Fibroblast of upper back skin (primary cell): ENCODE measurements at places on chromosomes 2 and 18.

DNA sequence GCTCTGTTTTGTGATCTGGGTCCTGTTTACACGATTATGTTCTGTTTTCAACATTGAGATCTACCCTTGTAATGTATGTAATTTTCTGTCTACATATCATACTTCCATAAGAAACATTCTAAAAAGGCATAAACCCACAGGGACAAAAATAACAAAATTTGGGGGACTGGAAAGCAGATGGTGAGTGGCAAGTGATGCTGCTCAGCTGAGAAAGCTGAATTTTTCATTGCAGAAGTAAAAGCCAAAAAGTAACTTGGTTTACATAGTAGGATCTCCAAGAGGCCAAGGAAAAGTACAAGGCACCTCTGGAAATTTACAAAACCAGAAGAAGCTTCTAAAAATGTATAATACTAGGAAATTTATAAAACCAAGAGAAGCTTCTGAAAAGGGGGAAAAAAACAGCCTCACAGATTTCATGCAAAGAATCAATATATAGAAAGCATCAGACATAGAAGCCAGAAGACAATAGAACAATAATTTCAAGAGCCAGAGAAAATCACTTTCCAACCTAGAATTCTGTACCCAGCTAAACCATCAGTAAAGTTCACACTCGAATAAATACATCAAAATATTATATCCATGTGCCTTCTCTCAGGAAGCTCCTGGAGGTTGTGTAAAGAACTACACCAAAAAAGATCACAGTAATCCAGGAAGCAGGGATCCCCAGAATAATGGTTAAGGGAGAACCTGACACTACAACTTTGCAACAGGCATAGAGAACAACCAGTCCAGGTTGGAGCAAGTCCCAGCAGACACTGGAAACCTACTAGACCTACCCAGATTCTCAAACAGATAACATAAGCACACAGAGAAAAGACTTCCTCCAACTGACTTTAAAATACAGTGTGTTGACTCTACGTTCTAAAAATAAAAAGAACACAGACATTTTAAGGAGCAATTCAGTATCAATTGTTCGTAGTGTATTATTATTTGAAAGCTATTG is 401.7 kb upstream of the HS6ST1 start:
- no peak for DNase-seq

DNA sequence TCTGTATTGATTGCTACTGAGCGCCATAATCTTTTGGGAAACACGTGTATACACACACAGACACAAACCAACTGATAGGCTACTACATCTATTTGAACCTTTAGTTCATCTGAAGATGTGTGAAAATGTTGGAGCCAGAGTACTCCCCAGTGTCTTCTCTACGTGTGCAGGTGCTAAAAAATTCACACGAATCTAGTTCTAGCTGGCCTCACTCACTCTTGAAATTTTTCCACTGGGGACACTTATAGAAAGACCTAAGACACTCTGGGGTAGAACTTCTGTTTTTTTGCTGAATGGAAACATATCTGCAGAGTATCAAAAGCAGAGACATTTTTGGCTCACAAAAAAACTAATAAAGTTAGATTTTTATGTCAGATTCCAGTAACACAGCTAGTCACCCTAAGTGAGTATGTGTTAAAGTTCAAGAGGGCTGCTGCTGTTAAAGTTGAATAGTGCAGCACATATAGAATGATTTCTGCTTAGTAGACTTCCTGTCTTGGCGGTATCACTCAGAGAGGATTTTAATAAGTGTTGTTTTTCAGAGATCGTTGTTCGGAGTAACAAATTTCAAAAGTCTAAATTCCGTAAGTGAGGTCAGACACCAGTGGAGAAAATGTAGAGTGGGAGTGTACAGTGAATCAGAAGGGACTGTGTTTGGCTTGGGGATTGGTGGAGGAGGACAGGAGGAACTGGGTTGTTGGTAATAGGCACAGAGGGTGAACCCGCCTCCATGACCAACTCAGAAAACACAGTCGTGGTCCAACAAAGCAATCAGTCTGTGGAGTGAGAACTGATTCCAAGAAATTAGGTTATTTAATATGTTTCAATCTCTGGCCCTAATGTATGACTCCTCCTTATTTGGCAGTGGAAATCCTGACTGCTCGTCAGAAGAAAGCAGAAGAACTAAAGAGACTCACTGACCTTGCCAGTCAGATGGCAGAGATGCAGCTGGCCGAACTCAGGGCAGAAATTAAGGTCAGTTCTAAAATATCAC is 43.1 kb downstream of the KCTD18 start:
- no peak for DNase-seq

DNA sequence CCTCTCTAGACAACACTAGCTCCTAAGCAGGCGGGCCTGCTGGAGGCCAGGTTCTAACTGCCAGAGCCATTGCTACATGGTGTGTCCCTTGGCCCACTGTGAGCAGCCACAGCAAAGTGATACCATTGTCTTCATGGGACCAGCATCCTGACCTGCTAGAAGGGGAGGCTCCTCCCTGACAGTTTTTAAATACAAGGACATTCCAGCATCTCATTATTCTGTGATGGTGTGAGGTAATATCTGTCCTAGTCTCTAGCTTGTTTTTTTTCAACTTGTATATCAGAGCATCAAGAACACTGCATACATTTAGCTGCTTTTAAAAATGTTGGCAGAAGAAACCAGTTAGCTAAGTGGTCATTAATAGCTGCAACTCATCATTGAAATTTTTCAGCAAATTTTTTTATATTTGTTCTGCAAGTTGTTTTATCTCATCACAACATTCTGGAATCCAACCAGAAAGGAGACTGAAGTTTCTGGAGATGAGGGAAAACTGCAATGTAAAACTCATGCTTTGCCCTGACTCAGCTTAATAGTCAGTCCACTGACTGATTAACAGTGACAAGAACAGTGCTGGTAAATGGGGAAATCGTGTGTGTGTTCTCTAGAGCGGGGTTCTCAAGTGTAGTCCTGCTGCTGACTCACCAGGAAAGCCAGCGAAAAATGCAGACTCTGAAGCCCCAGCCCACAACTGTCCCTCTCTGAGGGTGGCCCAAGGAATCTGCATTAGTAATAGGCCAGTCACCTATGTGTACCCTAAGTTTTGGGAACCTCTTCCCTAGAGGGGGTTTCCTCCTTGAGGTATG is 17.8 kb downstream of the MAPRE3 start:
- peak; percentile 78 for DNase-seq

- DNase-seq, result peak; percentile 83
These were observed 108.5 kb upstream of the RND3 start for GRCh38 chr2:150595803-150596470.

DNA sequence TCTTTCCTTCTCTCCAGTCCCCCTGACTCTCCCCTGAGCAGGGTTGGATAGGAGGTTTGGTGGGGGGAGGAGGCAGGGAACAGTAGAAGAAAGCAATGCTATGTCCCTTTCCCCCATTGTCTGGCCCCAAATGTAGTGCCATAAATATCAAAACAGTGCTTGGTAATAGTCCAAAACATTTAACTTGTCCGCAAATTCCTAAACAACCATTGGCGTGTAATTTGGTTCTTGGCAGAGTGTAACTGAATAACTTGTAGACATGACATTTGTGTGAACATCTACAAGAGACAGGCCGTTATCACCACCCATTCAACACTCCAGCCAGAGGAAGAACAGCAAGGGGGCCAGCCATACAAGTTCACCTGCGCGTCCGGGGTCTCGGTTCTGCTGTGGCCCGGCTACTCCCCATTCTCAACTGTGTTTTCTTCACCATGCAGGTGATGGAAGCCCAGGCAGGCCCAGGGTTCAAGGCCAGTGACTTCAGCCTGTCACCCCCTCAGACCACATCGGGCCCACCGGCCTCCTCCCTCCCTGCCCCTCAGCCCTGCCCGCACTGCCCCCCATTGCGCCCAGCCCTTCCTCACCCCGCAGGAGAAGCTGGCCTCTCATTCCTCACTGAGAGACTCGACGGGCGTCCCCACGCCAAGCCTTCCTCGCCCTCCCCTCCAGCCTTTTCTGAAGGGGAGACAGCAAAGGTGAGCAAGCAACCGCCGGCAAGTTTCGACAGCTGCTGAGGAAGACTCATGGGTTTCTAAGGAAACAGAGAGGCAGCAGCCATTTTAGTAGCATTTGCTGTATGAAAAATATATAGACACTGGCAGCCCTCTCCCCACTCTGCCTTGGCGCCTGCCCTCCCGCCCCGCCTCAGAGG is 699 bp upstream of the RAPGEF4 start:
- peak; percentile 20 for DNase-seq

- DNase-seq, result no peak
These were observed 372.0 kb downstream of the KCNJ3 start for GRCh38 chr2:155070489-155070888.

GRCh38 chr2:233121856-233122255 is 61.7 kb downstream of the INPP5D start:
- no peak for DNase-seq

- no peak for DNase-seq
These were observed 67.5 kb upstream of the FOSL2 start for GRCh38 chr2:28325173-28325566.

DNA sequence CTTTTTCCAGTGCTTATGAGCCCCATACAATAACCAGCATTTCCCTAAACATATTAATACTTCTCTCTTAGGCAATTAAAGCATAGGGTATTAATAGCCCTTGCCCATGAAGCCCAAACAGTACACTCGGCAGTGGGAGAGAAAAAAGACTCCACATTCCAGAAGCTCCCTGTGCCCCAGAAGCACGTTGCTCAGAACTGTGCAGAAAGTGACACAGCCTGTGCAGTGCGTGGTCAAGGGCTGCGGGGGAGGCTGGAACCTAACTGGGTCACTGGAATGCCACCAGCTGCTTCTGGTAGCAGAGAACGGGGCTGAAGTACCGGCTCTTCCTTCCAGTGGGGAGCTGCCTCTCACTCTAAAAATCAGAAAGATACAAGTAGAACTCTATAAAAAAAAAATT is 32.7 kb downstream of the EIPR1 start:
- no peak for DNase-seq

- DNase-seq, result peak; percentile 76
These were observed 60.9 kb upstream of the MGAT5 start for GRCh38 chr2:134193006-134193405.

GRCh38 chr2:108565778-108566375 is 31.6 kb downstream of the LIMS1 start:
- DNase-seq, result peak; percentile 46

DNA sequence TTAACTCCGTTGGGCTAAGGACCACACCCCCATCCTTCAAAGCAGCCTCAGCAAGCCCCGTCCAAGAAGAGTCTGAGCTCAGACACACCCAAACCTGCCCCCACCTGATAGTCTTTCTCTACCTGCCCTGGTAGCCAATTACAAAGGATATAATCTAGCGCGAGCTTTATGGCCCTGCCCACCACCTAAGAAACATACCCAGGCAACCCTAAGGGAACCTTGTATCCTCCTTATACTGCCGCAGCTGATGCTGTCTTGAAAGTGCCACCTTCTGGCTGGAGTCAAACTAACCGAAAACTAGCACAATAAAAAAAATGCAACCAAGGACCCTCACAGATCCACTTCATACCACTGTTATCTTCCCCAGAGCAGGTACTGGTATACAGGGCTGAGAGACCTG is 628.3 kb upstream of the REG3G start:
- no peak for DNase-seq

DNA sequence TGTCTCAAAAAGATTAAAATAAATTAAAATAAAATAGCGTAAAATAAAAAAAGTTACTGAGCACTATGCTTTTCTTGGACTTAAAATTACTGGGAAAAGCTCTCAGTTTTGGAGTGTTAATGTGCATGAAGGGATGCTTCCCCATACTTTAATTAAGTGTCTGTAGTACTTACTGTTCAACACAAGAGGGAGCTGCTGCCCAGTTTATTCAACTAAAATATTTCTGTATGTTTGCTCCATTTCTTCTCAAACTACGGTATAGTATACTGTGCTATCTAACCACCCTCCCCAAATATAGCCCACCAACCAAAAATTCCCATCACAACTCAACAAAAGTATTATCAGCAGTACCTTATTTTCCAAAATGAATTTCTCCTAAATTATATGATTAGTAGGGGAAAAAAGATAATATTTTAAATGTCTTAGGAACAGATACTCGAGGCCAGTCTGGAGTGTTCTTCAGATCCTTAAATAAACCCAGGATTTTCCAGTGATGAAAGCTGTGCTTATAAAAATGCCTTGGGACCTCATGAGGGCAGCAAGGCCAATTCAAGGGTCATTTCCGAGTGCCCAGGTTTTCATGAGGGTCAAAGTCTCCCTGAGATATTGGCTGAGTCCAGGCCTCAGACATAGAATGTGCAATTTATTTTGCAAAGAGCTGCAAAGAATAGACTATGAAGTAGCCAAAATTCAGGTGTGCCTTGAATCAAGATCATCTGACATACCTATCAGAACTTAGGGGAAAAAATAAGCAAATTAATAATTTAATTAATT is 64.1 kb downstream of the CHRNA1 start:
- DNase-seq, result peak; percentile 61

GRCh38 chr2:151119374-151119773 is 142.3 kb downstream of the RBM43 start:
- peak; percentile 63 for DNase-seq

GRCh38 chr2:210915912-210916311 is 359.5 kb downstream of the CPS1 start:
- no peak for DNase-seq

- DNase-seq, result peak; percentile 94
These were observed 83.3 kb upstream of the ID2 start for GRCh38 chr2:8598295-8599165.
